ENCODE measurements at places on chromosomes 2 and 18.

- no peak overlapping the region for H3K27ac ChIP-seq
- H3K4me3 ChIP-seq, result no peak overlapping the region
- H3K36me3 ChIP-seq, result peaks cover 7% of the 10 kb centered on the region
- peaks cover 6% of the 10 kb centered on the region for H3K4me1 ChIP-seq
- DNase-seq, result no peak
Measured at GRCh38 chr2:106175086-106175850, 18.8 kb downstream of the UXS1 start.

DNA sequence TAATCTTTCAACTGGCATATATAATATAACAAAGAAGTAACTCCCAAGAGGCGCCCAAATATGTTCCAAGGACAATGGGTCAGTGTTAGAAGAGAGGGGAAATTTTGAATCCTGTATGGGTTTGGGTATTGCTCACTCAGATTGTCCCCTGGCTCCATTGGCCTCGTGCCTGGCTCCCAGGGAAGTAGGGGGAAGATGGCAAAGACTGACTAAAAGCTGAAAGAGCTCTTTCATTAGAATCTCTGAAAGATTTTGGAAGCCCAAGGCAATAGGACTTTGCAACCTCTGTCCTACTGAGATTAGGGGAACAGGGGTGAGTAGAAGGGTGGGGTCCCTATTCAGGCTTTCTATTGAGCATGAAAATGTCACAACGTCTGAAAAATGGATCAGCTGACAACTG lies 1272.8 kb upstream of the ZEB2 start:
- no peaks in the 10 kb centered on the region for H3K27me3 ChIP-seq
- H3K36me3 ChIP-seq, result no peaks in the 10 kb centered on the region
- no peak overlapping the region for H3K4me3 ChIP-seq

- H3K4me1 ChIP-seq, result no peaks in the 10 kb centered on the region
- H3K36me3 ChIP-seq, result no peaks in the 10 kb centered on the region
- peaks cover 23% of the 10 kb centered on the region for H3K27me3 ChIP-seq
- DNase-seq, result no peak
- no peak overlapping the region for H3K27ac ChIP-seq
Measured at GRCh38 chr18:48419277-48420022, 10.3 kb upstream of the ZBTB7C start.

DNA sequence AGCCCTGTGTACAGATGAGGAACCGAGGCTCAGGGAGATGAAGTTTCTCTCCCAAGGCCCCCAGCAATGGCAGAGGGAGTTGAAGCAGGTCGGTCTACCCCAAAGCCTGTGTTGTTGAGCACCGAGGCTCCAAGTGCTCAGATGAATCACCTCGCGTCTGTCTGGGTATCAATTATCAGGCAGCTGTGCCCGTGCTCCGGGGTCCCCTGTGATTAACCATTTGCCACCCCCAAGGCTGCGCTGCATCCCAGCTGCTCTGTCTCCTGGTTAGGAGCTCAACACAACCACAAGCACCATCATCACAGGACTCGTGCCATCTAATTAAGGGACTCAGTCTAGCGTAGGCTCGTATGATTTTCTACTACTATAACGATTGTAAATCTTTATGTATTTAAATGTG lies 27.1 kb downstream of the LIPG start:
- no peak for DNase-seq
- H3K4me1 ChIP-seq, result no peaks in the 10 kb centered on the region
- no peak overlapping the region for H3K27ac ChIP-seq
- H3K4me3 ChIP-seq, result no peak overlapping the region

DNA sequence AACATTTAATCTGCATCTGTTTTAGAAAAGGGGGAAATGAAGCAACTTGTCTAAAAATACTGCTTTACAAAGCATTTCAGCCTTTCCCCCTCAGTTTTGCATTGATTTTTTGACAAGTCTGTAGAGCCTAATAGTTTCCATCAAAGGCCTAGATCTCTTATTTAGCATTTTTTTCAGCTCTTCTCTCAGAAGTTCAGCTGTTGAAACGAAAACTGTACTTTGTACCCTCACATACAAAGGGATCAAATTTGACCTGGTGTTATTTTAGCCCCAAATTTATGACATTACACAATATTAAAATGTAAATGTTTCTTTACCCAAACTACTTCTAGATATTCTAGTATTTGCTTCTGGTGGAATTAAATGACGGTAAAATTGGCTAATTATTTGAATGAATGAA lies 13.0 kb downstream of the YPEL5 start:
- peak overlapping the region; percentile 1 for H3K27ac ChIP-seq
- peaks cover 62% of the 10 kb centered on the region for H3K36me3 ChIP-seq
- peaks cover 41% of the 10 kb centered on the region for H3K4me1 ChIP-seq
- H3K27me3 ChIP-seq, result no peaks in the 10 kb centered on the region
- no peak overlapping the region for H3K4me3 ChIP-seq

GRCh38 chr2:200461846-200462710 lies 47.8 kb downstream of the KCTD18 start:
- H3K27me3 ChIP-seq, result no peaks in the 10 kb centered on the region
- no peak overlapping the region for H3K27ac ChIP-seq
- H3K4me3 ChIP-seq, result no peak overlapping the region
- DNase-seq, result no peak
- H3K4me1 ChIP-seq, result peaks cover 22% of the 10 kb centered on the region
- no peaks in the 10 kb centered on the region for H3K36me3 ChIP-seq

- H3K27me3 ChIP-seq, result no peaks in the 10 kb centered on the region
- no peak overlapping the region for H3K4me3 ChIP-seq
- no peak overlapping the region for H3K27ac ChIP-seq
- H3K4me1 ChIP-seq, result no peaks in the 10 kb centered on the region
- H3K36me3 ChIP-seq, result peaks cover 3% of the 10 kb centered on the region
Measured at GRCh38 chr18:62054929-62055498, 131.8 kb downstream of the PIGN start.

DNA sequence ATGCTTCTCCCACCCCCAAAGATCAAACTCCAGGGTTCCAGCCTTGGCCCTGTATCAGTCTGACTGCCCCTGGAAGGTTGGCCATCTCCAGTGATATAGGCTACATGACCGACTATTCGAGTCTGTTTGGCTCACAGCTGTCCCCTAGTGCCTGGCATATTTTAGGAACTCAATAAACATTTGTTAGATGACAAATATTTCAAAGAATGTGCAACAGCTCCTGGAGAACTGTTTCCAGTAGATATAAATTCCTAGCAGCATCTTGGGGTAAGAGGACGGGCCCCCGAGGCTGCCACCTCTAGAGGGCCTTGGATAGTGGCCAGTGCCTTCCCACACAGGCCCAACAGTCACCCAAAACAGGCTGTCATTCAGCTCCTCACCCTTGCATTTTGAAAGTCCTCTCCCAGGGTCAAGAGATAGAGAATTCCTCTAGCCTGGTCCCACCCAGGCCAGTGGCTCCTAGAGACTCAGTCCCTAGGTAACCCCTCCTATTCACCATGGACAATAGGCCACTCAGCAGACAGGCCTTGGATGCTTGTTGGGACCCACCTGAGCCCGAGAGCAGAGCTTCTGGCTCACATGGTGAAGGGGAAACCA lies 45.1 kb upstream of the ATP6V1B1 start:
- no peak overlapping the region for H3K4me3 ChIP-seq
- no peaks in the 10 kb centered on the region for H3K36me3 ChIP-seq
- DNase-seq, result no peak
- H3K27me3 ChIP-seq, result peaks cover 100% of the 10 kb centered on the region
- H3K4me1 ChIP-seq, result peaks cover 28% of the 10 kb centered on the region

DNA sequence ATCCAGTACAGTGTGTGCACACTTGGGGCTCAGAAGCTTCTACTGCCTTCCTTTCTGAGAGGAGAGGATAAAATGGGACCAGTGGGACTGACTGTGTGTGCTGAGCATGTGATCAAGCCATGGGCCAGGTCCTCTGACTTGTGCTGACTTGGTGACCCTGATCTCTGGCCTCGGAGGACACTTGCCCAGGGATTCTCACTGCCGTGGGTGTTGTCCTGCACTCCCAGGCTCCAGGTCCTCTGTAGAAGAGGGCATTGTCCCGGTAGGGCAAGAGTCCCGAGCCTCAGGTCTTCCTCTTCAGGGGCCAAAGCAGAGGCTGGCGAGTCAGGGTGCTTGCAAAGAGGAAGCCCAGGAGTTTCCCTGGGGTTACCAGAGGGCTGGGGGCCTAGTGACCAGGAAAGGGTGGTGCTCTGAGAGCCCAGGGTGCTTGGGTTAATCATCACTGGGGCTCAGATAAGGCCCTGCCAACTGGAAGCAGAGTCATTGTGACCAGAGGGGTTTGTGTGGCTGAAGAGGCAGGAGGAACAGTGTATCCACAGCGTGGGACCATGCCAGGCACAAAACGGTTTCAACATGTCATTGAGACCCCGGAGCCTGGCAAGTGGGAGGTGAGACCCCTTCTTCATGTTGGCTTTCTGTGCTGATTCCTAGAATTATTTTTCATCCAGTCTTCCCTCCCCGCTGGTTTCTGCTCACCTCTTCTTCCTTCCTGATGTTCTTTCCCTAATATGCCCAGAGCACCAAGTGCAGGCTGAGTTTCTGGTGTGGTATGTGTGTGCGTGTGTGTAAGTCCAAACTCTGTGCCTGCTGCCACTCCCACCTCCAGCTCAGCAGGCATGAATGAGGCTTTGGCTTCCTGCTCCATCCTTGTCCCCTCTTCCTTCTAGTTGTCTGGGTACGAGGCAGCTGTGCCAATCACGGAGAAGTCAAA lies at the start of gene GCKR:
Gene GCKR (plus strand): TSS at position 483 of the 931 bp plus-strand sequence. CDS start 66 bp downstream, at position 549.
- peaks cover 32% of the 10 kb centered on the region for H3K27me3 ChIP-seq
- peaks cover 5% of the 10 kb centered on the region for H3K36me3 ChIP-seq
- H3K4me1 ChIP-seq, result peaks cover 14% of the 10 kb centered on the region
- DNase-seq, result no peak

GRCh38 chr2:127853671-127854070 lies 4.3 kb downstream of the POLR2D start:
- H3K4me1 ChIP-seq, result peaks cover 30% of the 10 kb centered on the region
- DNase-seq, result no peak
- H3K27ac ChIP-seq, result no peak overlapping the region

- no peak for DNase-seq
- H3K4me3 ChIP-seq, result no peak overlapping the region
- peak overlapping the region; percentile 79 for H3K27ac ChIP-seq
- H3K36me3 ChIP-seq, result no peaks in the 10 kb centered on the region
- H3K27me3 ChIP-seq, result no peaks in the 10 kb centered on the region
Measured at GRCh38 chr2:127065299-127065939, 41.5 kb downstream of the BIN1 start.

GRCh38 chr2:141610564-141611175 lies 520.1 kb downstream of the LRP1B start:
- no peak for DNase-seq
- H3K4me1 ChIP-seq, result no peaks in the 10 kb centered on the region
- no peaks in the 10 kb centered on the region for H3K27me3 ChIP-seq
- H3K27ac ChIP-seq, result no peak overlapping the region

DNA sequence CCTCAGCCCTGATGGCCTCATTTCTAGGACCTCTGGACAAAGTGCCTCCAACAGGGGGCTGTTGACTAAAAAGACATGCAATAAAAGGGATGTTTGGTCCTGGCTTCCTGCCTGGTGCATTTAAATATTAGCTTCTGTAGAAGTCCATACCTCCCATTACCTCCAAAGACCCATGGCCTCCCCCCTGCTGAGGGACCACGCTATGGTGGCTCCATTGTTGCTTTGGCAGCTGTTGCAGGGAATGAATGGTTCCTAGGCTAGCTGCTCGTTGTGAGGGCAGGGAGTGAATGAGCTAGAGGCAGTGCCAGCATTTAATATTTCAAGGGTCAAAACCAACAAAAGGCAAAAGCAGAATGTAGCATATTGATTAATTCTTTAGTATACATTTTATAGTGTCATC lies 285.9 kb downstream of the SLC8A1 start:
- DNase-seq, result no peak
- H3K27me3 ChIP-seq, result no peaks in the 10 kb centered on the region

DNA sequence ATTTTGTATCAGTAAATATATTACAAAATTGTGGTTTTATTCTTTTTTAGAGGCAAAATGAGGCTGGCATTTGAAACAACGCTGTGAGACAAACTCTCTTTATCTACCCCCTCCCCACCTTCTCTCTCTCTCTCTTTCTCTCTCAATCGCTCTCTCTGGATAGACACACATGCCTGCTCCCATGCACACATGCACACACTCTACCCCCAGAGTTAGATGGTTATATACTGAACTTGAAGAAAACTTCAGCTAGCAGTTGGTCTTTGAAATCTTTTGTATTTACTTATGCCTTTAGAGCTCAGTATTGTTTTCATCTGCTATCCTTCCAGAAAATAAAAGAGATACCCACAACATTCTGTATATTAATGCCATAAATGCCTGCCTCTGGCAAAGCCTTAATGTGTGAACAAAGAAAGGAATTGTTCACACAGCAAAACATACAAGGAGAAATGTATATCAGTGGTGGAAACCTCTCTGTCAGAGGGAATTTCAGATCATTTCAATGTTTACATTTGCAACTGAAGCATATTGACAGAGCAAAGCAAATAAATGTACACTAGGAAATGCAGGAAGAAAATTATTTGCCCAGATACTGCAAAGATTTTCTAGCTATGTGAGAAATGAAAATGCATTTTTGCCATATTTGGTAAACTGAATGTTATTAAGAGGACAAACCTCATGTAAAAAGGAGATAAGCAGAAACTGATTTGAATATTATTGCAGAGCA lies 217.0 kb upstream of the UBE2E3 start:
- no peak for DNase-seq
- no peak overlapping the region for H3K27ac ChIP-seq
- H3K4me3 ChIP-seq, result no peak overlapping the region
- H3K27me3 ChIP-seq, result no peaks in the 10 kb centered on the region
- no peaks in the 10 kb centered on the region for H3K36me3 ChIP-seq
- no peaks in the 10 kb centered on the region for H3K4me1 ChIP-seq

DNA sequence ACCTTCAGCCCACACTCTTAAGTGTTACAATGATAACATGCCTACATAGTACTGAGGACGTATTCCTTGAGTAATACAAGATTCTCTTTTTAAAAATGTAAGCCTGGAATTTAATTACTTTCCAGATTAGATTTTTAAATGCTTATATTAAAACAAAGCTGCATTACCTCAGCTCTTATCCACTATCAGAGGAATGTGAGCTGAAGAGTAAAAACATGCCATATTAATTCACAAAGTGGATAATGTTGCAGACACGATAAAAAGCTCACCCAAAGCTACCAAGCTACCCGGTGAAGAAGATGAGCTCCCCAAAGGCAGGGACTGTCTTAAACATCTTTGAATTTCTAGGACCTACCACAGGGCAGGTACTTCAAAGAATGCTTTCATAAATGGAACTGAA lies 107.8 kb downstream of the NOL10 start:
- H3K27ac ChIP-seq, result no peak overlapping the region
- H3K27me3 ChIP-seq, result no peaks in the 10 kb centered on the region
- no peaks in the 10 kb centered on the region for H3K4me1 ChIP-seq
- DNase-seq, result no peak
- peaks cover 20% of the 10 kb centered on the region for H3K36me3 ChIP-seq
